Mammary epithelial cell (primary cell): ENCODE measurements at places on chromosomes 1 and 21. TPM values are rescaled to one million over a fixed set of nuclear protein-coding genes. Genes with fewer than 3 reads are reported as not detected.

SLC2A5 gene
- under 0.01 TPM for total RNA-seq

FMN2 gene
- not detected in 2 replicates for total RNA-seq

ANGPTL7 gene
- not detected in 2 replicates for total RNA-seq

VCAM1 gene
- 0.17 TPM for total RNA-seq

TNNT2 gene
- total RNA-seq: 0.83 TPM

NECTIN4 gene
- total RNA-seq: 5.6 and 7.2 TPM in 2 replicates
